ENCODE measurements at places on chromosomes 5 and 9.

DNA sequence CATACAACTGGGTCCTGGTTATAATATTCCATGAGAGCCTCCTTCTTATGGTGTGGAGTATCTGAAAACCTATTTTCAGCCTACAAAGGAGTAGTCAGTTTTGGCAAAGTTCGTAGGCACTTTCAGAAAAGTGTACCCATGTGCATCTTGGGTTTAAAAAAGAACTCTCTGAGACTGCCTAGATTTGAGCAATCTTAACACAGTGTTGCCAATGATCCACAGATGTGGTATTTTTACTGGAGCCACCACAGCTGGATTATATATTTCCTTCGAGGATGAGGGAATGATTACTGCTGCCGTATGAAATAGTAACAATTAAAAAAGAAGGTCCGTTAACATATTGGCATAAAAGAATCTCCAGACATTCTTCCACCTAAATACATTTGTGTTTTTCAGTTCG is 1.1 kb downstream of the PALM2AKAP2 start:
- DNase-seq = no peak

GRCh38 chr5:127060470-127060985 is 12.8 kb downstream of the C5orf63 start:
- no peak for DNase-seq

DNA sequence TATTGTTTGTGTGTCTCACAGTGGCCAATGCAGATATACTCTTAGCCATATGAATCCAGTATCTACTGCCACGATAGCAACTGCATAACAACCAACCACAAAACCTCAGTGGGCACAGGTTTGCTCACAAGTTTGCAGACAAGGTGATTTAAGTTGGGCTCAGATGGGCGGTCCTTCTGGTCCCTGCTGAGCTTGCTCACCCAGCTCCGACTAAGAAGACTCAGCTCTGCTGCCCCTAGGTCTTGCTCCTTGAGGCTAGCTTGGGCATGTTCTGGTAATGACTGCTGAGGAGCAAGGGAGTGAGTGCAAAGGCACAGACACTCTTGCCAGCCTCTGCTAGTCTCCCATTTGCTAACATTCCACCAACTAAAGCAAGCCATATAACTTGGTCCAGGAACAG is 52.6 kb downstream of the MTX3 start:
- DNase-seq = peak; percentile 71

- DNase-seq = no peak
Observed at GRCh38 chr5:164214698-164215097, 709.3 kb downstream of the MAT2B start.

DNA sequence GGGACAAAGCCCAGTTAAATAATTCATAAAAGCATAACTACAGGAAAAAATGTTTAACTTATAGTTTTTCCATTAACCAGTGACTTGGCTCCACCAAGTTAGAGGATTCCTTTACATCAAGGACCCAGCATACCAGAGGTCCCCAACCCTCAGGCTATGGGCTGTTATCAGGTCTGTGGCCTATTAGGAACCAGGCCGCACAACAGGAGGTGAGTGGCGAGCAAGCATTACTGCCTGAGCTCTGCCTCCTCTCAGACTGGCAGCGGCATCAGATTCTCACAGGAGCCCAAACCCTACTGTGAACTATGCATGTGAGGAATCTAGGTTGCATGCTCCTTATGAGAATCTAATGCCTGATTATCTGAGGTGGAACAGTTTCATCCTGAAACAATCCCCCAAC is 303.1 kb downstream of the ELAVL2 start:
- DNase-seq = no peak

DNA sequence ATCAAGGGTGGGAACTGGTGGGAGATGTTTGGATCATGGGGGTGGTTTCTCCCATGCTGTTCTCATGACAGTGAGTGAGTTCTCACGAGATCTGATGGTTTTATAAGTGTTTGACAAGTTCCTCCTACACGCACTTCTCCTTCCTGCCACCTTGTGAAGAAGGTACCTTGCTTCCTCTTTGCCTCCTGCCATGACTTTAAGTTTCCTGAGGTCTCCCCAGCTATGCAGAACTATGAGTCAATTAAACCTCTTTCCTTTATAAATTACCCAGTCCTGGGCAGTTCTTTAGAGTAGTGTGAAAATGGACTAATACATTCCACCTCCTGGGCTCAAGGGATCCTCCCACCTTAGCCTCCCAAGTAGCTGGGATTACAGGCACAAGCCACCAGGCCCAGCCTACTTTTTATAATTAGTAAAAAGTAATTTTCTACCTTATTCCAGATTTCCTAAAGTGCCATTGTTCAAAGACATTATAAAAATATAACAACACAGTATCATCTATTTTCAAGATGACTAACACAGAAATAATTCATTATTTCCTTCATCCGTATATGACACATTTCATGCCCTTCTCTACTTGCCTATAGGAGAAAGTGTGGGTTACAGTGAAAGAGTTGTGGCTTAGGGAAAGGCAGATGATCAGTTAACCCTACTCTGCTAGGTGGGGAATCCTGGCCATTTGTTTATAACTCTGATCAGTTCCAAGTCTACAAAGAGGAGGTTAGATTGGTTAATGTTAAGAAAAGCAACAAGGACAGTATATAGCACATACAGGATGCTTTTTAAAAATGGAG is 99.9 kb downstream of the TTC39B start:
- DNase-seq = no peak

- DNase-seq = no peak
Observed at GRCh38 chr5:143279698-143280097, 123.8 kb downstream of the NR3C1 start.

GRCh38 chr5:142432961-142433360 is 108.1 kb upstream of the SPRY4 start:
- peak; percentile 86 for DNase-seq

Data from activated CD4-positive, alpha-beta T cell treated with anti-CD3 and anti-CD28 coated beads, Interleukin-2, amount 10 ng/mL, durations not matched to agents 24 days and 14 days (primary cell).